ENCODE measurements at places on chromosomes 5 and 9. TPM values are rescaled to one million over a fixed set of nuclear protein-coding genes. Genes with fewer than 3 reads are reported as not detected.

The LCN9 gene
- not detected for total RNA-seq

The SLC25A2 gene
- total RNA-seq: not detected

The DAPK1 gene
- 1.0 TPM for total RNA-seq

The SLC45A2 gene
- total RNA-seq: under 0.01 TPM

The KDM3B gene
- 40.2 TPM for total RNA-seq

The CAAP1 gene
- 10.4 TPM for total RNA-seq

The RFESD gene
- 3.2 TPM for total RNA-seq

The PCDHB10 gene
- total RNA-seq: 1.4 TPM

Data from bronchial smooth muscle cell (primary cell).